ENCODE measurements at places on chromosomes 3 and 15. TPM values are rescaled to one million over a fixed set of nuclear protein-coding genes. Genes with fewer than 3 reads are reported as not detected.
A peak's percentile ranks its signal among the peaks of the same experiment; 100 is the strongest.

DNA sequence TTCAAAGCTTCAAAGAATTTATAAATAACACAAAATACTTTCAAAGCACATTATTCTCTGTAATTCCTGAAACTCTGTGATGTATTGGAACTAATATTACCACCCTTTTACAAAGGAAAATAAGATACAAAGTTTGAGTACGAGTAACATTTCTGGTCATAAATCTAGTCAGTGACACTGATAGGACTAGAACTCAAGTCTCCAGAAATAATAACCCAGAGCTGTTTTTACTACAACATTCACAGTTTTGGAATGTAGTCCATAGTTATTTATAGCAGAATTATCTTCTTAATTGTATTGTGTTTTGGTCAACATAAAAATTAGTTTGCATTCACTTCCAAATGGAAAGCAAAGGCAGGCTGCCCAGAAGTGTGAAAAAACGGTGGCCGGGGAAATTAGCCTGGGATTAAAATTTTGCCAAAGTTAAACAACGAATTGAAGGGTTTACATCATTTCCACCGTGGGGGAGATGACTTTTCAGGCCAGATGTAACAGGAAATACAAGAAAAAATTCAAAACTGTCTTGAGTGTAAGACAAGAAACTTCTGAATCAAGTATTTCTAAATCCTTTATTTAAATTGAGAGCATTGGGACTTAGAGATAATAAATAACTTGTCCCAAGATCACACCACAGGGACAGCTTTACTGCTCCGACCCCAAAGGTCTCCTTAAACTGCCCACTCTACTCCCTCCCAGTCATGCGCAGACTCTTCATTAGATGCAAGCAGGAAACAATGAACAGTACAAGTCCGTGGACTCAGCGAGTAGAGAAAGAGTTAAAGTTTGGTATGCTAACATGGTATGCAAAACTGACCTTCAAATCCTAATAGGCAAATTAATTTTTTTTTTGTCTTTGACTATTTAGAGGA, 74.3 kb upstream of the VGLL4 start:
- no peak for DNase-seq

DNA sequence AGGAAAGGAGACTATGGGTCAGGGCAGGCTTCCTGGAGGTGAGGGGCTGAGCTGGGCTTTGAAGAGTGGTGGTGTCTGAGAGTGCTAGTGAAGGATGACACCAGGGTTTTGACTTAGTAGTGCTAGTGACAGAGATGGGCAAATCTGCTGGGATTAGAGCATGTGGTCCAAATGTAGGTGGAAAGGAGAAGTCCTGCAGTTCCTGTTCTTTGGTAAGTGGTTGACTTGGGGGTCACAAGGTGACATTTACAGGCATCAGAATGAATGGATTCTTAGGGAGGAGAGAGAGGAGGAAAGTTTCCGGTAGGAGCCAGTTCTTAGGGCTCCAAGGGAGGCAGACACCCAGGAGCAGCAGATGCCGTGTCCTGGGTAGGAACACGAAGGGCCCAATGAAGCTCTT, 796 bp upstream of the DOCK3 start:
- no peak for DNase-seq

- DNase-seq, result no peak
Measured at GRCh38 chr3:79843180-79843579, 75.4 kb upstream of the ROBO1 start.

INSYN1 gene
- total RNA-seq, result 55.3 TPM

DNA sequence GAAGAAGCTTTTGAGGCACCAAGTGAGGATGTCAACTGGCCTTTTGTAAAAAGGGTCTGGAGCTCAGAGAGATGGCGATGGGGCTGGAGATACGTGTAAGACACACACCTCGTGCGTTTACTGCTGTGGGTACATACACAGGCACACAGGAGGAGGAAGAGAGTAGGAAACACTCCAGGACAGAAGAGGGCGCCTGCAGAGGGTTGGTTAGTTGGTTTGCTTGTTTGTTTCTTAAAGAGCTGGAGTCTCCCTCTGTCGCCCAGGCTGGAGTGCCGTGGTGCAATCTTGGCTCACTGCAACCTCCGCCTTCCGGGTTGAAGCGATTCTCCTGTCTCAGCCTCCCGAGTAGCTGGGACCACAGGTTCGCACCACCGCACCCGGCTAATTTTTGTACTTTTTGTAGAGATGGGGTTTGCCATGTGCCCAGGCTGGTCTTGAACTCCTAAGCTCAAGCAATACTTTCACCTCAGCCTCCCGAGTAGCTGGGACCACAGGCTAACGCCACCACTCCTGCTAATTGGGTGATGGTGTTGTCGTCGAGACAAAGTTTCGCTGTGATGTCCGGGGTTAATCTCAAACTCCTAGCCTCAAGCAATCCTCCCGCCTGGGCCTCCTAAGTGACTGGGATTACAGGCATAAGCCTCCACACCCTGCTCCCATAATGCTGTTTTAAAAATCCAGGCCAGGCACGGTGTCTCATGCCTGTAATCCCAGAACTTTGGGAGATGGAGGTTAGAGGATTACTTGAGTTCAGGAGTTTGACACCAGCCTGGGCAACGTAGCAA, 1.3 kb upstream of the PRR20G start:
- no peak for DNase-seq

DNA sequence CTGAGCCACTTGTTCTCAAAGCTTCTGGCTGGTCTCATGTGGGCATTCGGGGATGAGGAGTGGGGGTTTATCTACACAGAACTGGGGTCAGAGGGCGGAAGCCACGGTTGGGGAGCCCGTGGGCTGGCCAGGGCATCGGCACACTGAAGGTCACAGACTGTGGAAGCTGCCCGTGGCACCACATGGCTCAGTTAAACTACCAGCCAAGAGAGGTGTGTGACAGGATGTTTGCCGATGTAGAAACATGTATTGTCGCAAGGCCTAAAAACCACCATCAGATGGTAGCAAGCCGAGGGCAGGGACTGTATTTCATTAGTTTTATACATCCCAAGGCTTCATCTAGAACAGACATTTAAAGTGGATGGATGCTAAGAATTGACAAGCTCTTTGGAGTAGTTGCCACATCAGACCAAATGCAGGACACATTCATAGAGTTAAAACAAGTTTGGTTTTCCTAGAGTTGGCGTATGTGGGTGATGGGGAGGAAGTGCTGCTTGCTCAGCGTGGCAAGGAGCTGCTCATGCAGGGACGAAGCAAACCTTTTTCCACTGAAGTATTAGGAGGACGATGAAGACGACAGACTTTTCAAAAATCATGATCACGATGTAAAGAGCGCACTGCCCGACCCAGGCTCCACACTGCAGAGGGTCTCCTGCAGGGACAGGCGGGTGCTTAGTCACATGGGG, 9.6 kb upstream of the MUSTN1 start:
- no peak for DNase-seq

DNA sequence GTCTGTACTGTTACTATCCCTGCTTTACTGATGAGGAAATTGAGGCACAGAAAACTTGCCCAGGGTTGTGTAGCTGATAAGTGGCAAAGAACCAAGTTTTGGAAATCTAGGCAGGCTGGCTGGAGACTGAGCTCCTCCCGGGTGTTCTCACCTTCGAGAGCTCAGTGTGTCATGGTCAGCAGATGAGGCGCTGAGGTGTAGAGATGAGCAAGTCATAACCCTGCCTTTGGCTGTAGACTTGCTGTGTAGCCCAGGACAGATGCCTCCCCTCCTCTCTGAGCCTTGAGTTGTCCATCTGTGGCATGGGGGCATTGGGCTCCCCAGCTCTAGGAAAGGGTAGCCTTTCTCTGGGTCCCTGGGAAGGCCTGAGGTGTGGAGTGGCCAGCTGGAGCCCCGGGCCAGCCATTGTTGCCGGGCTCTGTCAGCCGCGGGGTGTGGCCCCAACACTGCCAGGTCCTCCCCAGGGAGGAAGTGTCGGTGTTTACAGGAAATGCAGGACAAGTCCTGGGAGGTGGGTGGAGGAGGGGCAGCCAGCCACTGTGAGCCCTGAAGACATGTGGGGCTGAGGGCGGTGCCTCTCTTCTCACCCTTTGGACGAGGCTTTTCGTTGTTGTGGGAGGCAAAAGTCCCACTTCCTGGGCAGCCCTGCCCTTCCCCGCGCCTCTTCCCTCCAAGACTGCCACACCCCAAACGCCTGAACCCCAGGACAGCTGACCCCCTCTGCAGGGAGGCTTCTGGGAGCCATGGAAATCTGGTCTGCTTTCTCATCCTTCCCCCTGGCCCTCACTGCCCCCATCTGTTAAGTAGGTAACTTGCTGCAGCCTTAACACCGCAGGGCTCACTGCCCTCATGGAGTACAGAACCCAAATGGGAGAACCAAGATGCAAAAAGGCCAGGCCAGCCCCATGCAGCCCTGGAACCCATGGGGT, 29.1 kb downstream of the FGD5 start:
- peak; percentile 84 for DNase-seq

DNA sequence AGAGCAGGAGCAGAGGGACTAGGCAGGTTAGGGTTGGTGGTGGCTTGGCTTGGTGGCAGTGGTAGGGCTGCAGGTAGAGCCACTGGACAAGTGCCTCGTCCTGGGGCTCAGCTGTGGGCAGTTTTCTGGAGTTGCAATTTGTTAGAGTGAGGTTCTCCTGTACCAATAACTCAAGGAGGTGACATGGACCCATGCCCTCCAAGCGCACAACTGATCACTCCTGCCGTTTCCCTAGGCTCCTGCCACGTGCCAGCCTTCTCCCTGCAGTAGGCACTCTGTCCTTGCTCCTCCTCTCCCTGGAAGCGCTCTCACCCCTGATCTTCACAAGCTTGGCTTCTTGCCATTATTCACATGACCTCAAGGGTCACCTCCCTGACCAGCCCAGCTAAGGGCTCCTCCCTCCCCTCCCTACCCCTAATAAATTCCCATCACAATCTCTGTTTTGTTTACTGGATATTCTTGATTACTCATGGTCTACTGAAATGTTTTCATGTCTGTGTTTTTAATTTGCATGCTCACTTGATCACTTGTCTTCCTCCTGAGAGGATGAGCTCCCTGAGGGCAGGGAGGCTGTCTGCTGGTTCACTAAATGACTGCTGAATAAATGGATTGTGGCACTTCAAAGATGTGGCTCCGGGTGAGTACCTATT, 3.3 kb downstream of the WNT7A start:
- DNase-seq, result peak; percentile 22

GRCh38 chr3:36965440-36965839, 20.6 kb upstream of the TRANK1 start:
- no peak for DNase-seq

- no peak for DNase-seq
Measured at GRCh38 chr3:151964743-151965142, 91.3 kb downstream of the SUCNR1 start.

SOX14 gene
- not detected for total RNA-seq

- DNase-seq, result peak; percentile 83
Measured at GRCh38 chr3:18425641-18426257, 610 bp upstream of the SATB1 start.

- no peak for DNase-seq
Measured at GRCh38 chr15:90200534-90201129, 498 bp upstream of the SEMA4B start.
